ENCODE measurements at places on chromosomes 2 and 18.

GRCh38 chr2:85988175-85988913, 99.6 kb upstream of the ST3GAL5 start:
- no peak for DNase-seq
- peaks cover 34% of the 10 kb centered on the region for H3K4me1 ChIP-seq
- H3K4me3 ChIP-seq, result no peak overlapping the region
- H3K27me3 ChIP-seq, result no peaks in the 10 kb centered on the region
- no peaks in the 10 kb centered on the region for H3K36me3 ChIP-seq

GRCh38 chr2:24635181-24635580, 144.1 kb downstream of the NCOA1 start:
- peaks cover 9% of the 10 kb centered on the region for H3K36me3 ChIP-seq
- H3K27me3 ChIP-seq, result no peaks in the 10 kb centered on the region
- H3K4me3 ChIP-seq, result no peak overlapping the region
- no peaks in the 10 kb centered on the region for H3K4me1 ChIP-seq

GRCh38 chr2:112960230-112960825, 17.5 kb upstream of the IL36G start:
- H3K27ac ChIP-seq, result no peak overlapping the region
- H3K36me3 ChIP-seq, result no peaks in the 10 kb centered on the region
- no peaks in the 10 kb centered on the region for H3K4me1 ChIP-seq
- no peak for DNase-seq
- H3K27me3 ChIP-seq, result peaks cover 24% of the 10 kb centered on the region

- no peak overlapping the region for H3K4me3 ChIP-seq
- H3K36me3 ChIP-seq, result no peaks in the 10 kb centered on the region
- DNase-seq, result no peak
- H3K4me1 ChIP-seq, result peaks cover 12% of the 10 kb centered on the region
- H3K27me3 ChIP-seq, result peaks cover 20% of the 10 kb centered on the region
- H3K27ac ChIP-seq, result no peak overlapping the region
These were observed 307.9 kb downstream of the CLIP4 start for GRCh38 chr2:29423061-29423666.

DNA sequence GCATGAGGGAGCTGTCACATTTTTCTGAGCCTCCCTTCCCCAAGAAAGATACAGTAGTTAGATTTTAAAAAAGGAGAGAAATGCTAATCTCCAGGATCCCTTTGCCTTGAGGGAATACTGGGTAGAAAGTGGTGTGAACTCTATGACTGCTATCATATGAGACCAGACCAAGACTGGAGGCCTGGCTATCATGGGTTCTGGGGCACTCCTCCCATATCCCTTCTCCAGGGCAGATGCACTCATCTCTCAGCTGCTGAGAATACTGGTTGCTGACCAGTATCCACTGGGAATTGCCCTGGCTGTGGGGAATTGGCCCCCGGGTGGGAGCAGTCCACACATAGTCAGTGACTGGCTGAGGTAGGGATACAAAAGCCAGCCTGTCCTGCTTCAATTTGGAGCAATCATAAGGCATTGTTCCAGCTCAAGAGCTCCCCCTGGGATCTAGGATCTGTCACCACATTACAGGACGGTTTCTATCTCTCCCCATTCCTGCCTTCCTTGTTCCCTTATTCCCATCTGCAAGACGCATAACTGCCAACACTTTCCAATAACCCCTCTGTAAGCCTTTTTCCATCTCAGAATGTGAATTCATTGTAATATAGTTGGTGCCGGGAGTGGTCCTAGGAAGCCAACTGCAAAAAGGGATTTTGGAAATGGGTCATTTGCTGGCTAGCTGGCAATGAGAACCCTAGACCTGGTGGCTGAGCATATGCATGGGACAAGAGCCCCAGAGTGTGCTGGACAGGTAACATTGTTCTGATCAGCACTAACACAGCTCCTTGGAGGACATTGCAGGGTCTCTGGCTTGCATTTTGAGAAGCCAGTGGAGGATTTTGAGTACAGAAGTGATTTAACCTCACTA, 35.4 kb upstream of the REEP1 start:
- peaks cover 5% of the 10 kb centered on the region for H3K4me1 ChIP-seq
- H3K36me3 ChIP-seq, result no peaks in the 10 kb centered on the region
- H3K4me3 ChIP-seq, result no peak overlapping the region
- no peak for DNase-seq
- H3K27ac ChIP-seq, result no peak overlapping the region
